ENCODE measurements at places on chromosomes 16 and 17. TPM values are rescaled to one million over a fixed set of nuclear protein-coding genes. Genes with fewer than 3 reads are reported as not detected.
A peak's percentile ranks its signal among the peaks of the same experiment; 100 is the strongest.

GRCh38 chr17:876272-876671 is 94.1 kb downstream of the MRM3 start:
- no peak for DNase-seq

DNA sequence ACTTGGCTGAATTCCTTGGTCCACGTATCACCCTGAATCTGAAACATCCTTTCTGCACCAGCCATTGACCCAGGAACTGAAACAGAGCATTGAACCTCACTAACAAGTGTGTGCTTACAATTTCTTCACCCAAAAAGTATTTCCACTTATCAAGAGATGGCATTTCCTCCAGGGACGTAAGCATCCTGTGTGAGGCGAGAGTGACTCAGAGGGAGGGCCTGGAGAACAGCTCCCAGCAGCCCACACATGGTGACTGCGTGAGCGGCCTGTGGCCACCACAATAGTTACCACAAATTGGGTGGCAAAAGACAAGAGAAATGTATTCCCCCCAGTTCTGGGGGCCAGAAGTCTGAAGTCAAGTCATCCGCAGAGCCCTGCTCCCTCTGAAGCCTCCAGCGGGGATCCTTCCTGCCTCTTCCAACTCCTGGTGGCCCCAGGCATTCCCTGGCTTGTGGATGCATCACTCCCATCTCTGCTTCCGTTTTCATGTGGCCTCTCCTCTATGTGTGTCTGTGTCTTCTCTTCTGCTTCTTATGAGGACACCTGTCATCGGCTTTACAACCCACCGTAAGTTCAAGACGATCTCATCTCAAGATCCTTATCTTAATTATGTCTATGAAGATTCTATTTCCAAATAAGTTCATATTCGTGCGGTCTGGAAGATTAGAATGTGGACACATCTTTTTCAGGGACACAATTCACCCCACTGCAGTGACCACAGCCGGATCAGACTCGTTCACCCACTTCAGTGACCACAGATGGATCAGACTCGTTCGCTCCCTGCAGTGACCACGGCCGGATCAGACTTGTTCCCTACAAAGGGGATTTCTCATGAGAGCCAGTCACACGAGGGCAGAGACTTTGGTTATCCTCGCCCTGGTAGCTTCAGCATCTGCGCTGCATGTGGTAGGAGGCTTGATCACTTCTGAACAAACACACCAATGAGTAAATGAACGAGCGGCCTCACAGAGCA is 122.6 kb upstream of the FOXF1 start:
- DNase-seq, result peak; percentile 94

- DNase-seq, result no peak
These were observed 12.7 kb downstream of the MAPT start for GRCh38 chr17:45906927-45907622.

DNA sequence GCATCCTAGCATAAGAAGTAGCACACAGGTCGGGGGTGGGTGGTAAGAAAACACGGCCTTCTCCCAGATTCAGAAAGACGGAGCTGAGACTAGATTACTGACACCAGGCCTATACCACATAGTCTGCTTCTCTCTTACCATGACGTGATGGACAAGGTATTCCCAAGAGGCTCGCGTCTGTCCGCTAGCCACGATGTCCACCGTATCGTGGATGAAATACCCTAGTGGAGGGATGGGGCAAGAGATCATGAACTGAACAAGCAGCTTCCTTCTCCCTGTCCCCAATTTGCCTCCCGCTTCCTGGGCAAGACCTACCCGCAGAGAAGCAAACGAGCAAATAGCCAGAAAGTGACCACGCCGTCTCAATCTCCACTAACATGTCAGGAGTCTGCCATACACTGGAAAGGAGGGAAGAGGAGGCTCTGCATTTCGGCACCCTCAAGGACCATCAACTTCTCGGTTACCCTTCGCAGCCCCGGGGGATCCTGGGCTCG is 820 bp downstream of the TLCD1 start:
- no peak for DNase-seq

DNA sequence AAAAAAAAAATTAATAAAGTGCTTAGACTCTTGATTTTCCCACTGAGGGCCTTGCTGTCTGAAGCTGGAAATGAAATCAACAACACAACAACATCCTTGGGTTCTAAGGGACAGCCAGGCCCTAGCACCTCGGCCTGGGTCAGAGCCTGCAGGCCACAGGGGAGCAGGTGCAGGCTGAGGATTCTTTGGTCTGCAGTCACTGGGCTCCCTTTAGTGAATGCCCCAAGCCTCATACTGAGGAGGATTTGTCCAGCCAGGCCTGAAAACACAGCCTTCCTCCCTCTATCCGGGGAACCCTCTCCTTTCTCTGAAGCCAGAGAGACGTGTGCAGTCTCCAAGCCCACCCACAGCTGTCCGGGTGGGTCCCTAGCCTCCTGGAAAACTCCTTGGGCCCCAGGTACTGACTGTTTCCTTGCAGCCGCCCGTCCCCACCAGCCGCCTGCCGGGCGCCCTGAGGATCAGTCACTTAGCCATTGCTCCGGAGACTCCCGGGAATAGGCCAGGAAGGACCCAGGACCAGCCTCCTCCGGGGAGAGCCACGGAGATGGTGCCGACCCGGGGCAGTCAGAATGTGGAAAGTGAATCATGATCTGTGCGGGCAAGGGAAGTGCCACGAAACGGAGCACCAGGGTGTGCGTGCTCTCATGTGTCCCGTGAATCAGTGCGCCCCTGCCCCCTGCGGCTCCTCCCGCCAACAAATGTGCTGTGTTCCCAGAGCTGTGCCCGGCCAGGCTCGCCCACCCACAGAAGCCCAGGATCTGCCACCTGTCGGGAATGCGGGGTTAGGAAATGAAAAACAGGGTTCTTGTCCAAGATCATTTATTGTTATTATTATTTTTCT is 91.0 kb downstream of the RTN4RL1 start:
- no peak for DNase-seq

GRCh38 chr17:1039511-1040215 is 42.7 kb downstream of the TIMM22 start:
- DNase-seq, result no peak

GRCh38 chr16:22355487-22355908 is 18.9 kb downstream of the CDR2 start:
- no peak for DNase-seq

DNA sequence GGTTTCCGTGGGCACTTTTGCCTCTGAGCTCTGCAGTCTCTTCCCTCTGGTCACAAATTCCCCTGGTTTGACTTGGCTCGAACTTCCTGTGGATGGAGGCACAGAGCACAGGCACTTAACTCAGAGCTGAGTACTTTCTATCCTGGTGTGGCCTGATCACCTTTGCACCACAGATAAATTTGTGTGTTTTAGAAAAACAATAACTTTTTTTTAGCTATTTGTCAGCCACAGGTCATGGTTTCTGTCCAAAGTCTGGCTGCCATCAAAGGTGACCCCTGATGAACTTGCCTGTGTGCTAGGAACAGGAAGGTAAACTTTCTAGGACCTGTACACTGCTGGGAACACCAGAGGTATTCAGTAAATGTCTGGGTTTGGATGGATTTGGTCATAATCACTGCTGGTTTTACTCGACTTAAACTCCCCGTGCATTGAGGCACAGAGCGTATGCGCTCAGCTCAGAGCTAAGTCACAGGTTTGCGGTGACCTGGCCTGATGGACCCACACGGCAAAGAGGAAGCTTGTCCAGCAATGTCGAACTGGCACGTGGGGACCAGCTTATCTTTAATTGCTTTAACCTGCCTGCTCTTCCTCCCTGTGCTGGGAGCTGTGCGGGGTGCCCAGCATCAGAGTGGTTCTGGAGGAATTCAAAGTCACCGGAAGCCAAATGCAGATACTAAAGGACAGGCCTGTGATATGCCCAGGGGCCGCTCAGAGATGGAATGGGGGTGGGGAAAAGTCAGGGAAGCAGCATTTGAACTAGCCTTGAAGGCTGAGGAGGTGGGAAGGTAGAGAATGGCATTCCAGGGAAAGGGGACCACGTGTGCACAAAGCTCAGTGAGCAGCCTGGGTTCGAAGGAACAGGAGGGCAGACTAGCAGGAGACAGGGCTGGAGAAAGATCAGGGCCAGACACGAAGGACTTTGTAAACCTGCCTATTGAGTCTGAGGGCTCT is 12.9 kb downstream of the SLC13A5 start:
- no peak for DNase-seq

- DNase-seq, result no peak
These were observed 64.1 kb downstream of the NEUROD2 start for GRCh38 chr17:39543664-39544063.

DNA sequence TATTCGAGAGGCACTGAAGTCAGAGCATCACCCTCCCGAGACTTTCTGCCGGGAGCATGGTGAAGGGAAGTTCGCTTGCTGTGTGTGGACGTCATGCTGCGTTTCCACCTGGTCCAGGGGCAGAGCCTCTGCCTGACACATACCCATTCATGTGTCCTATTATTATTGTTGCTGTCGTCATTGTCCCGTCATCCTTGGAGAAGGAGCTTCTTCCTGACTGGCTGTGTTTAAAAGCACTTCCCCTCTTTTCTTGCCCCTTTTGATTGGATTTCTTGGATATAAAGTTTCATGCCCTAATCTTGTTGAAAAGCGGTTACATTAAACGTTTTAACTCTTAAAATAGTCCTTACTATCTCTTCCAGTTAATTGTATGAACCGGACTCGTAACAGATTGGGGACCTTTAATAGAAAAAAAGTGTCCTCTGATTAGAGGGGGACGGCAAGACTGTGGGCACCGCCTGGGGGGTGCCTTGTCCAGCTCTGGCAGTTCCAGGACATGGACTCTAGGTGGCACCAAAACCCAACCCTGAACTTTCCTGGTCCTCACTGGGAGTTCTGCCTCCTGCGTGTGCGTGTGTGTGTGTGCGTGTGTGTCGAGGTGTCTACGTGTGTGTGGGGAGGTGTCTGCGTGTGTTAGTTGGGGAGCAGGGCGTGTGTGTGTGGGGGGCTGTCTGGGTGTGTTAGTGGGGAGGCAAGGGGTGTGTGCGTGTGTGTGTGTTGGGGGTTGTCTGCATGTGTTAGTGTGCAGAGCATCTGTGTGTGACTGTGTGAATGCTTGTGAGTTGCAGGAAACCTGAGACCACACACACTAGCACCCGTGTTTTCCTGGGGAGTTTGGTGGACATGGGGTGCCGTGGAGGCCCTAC is 133.3 kb upstream of the CIBAR2 start:
- DNase-seq, result peak; percentile 50

DNA sequence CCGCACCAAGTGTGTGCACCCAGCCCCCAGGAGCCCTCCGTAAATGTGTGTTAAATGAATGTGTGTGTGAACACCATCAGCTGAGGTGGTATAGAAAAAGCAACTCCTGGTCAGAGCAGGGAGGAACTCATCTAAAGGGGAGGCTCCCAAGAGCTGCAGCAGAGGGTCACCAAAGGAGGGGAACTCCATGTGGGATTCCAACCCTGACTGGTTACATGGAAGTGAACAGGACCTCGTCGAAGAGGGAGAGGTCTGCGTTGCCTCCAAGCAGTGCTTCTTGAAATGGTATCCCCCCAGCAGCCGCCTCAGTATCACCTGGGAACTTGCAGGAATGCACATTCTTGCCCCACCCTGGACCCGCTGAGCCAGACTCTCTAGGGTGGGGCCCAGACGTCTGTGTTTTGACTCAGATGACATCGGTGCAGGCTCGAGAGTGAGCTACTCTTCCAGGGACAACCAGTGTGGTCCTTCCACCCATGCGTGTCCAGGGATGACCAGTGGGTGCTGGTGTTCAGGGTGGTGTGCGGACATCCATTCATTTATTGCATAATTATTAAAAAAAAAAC is 30.8 kb downstream of the ADCY9 start:
- no peak for DNase-seq

- DNase-seq, result no peak
These were observed 222.5 kb downstream of the PRKCA start for GRCh38 chr17:66524877-66525276.

GRCh38 chr17:43791589-43791988 is 11.4 kb downstream of the CFAP97D1 start:
- no peak for DNase-seq

DNA sequence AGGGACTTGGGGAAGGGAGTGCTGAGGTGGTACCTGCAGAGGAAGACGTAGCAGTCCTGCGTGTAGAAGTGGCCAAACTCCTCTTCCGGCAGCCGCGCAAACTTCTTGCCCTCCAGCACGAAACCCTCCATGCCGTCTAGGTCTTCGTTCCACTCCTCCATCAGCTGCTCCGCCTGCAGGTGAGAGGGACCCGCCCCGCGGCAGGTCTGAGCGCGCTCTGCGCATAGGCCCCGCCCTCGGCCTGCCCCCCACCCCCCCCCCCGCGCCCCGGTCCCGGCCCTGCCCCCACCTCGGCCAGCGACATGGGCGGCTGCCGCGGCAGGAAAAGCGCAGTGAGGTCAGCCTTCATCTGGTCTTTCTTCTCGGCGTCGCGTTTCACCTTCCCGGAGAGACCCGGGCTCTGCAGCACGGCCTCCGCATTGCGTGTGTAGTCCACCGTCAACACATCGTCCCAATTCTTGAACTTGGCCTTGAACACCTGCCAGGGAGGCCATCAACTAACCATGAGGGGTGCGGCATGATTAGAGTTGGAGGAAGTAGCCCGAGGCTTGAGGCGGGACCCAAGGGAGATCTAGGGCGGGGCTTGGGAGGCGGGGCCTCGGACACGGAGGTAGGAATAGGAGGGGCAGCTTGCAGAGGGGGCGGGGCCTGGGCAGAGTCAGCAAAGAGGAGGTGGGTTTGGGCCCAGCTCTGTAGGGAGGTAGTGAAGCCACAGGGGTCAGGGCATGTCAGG is 11.5 kb downstream of the FLII start:
- no peak for DNase-seq

GRCh38 chr17:62052765-62053338 is 12.2 kb downstream of the MED13 start:
- no peak for DNase-seq

DNA sequence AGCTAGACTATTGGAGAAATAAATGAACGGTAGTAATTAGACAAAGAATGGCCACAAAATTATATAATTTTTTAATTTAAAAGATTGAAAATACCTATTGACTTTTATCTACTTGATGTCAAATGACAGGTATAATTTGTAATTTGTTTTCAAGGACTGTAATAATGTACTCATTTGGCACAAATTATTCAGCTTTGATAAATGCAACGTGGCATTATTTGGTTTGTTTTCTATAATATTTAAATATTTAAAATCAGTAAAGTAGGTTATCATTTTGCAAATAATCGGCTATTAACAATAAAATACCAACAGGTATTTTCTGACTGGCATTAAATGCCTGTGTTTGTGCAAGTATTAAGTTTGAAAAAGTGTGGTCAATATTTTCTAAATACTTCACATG is 60.6 kb downstream of the CDH11 start:
- DNase-seq, result no peak

Gene TP53TG3B
- polyA plus RNA-seq, result not detected

Gene SKAP1
- not detected for polyA plus RNA-seq

Gene ARL6IP1
- 155 TPM for polyA plus RNA-seq

Gene FLII
- polyA plus RNA-seq, result 235 TPM

Gene RHBDL3
- polyA plus RNA-seq, result 0.06 TPM

Gene PDILT
- not detected for polyA plus RNA-seq

Gene ITGAD
- polyA plus RNA-seq, result not detected

Gene KRT31
- not detected for polyA plus RNA-seq

Gene SHISA9
- polyA plus RNA-seq, result not detected

Gene KCNJ12
- 0.02 TPM for polyA plus RNA-seq

Gene MT1F
- polyA plus RNA-seq, result 0.35 TPM
